RCC 7860 (cell line): ENCODE measurements at places on chromosomes 12 and 14.
A peak's percentile ranks its signal among the peaks of the same experiment; 100 is the strongest.

DNA sequence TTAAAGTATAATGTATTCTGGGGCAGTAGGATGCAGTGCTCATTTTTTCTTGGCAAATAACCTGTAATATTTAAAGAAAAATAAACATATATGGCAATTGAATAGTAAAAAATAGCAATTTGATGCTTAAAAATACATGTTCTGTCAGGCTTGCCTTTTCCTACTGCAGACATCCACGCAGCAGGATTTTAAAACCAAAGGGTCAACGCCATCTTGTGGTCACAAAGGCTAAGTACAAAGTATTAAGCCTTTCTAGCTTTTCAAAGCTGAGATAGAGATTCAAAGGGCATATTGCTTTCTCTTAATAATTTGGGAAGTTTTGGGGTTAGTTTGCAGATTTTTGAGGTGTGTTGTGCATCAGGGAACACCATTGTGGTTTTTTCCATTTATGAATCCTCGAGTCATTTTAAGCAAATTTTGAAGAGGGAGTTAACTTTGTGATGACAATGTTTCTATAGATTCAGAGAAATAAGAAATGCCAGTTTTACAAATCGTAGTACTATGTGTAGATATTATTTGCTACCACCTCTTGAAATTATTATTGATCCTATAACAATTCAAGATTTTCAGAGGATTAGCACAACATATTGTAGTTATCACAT lies 4.7 kb upstream of the CCER1 start:
- DNase-seq, result peak; percentile 10

GRCh38 chr12:13044002-13044905 lies at the start of gene FAM234B:
FAM234B (plus strand) TSS chr12:13044381; CDS start chr12:13044404, 23 bp downstream.
- DNase-seq, result no peak

- DNase-seq, result no peak
Observed at GRCh38 chr12:120581998-120582397, 796 bp upstream of the POP5 start.

DNA sequence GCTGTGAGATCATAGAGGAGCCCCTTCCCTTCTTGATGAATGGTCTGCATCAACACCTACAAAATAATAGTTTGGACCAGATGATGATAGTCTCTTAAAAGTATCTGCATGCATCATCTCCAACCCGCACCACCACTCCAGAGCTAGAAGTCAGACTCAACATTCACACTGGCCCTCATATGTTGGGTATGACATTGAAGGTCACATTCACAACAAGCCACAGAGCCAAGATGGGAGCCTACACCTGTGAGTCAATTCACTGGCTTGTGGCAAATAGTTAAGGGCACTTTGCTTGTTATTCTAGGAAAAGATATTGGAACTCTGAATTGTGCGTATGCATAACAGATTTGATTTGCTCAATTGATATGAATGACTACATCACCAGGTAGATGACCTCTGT lies 1197.9 kb downstream of the VRK1 start:
- no peak for DNase-seq

- no peak for DNase-seq
Observed at GRCh38 chr12:203462-204260, 10.3 kb downstream of the SLC6A12 start.
